Stimulated activated naive CD8-positive, alpha-beta T cell treated with anti-CD3 and anti-CD28 coated beads, Interleukin-15, Interleukin-2, amounts not matched to agents 100 U/mL and 50 U/mL, for 24 hours (primary cell): ENCODE measurements at places on chromosomes 6 and 20.

DNA sequence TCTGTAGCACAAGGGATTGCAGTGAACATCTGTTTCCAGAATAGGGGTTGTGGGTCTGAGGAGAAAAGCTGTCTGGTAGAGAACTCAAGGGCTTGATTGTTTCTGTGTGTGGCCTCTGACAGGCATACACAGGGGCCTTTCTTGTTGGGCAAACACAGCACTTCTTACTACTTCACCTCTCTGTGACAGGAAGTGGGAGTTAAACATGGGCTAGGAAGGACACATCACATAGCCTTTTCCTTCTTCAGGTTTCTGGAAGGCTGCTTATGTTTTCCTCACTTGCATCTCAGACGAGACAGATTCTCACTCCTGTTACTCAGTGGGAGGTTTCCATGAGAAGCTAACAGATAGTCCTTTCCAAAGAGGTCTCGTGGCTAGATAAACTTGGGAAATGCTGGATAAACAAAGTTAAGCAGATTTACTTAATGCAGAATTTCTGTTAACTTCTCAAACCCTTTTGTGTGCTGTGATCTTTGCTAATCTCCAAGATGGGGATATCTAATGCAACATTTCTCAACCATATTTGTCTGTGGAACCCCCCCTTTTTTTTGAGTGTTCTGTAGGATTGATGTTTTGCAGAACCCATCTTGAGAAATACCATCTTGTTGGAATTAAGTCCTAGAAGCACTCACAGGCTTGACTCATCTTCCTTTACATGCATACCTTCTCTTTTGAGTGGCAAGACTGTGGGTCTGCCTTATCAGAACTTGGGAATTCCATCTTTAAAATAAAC is 41.9 kb upstream of the RNF8 start:
- DNase-seq: no peak

- no peak for DNase-seq
These were observed 92.1 kb upstream of the ANKEF1 start for GRCh38 chr20:9942736-9943135.

- no peak for DNase-seq
These were observed 801.2 kb upstream of the FLRT3 start for GRCh38 chr20:15138548-15139126.

DNA sequence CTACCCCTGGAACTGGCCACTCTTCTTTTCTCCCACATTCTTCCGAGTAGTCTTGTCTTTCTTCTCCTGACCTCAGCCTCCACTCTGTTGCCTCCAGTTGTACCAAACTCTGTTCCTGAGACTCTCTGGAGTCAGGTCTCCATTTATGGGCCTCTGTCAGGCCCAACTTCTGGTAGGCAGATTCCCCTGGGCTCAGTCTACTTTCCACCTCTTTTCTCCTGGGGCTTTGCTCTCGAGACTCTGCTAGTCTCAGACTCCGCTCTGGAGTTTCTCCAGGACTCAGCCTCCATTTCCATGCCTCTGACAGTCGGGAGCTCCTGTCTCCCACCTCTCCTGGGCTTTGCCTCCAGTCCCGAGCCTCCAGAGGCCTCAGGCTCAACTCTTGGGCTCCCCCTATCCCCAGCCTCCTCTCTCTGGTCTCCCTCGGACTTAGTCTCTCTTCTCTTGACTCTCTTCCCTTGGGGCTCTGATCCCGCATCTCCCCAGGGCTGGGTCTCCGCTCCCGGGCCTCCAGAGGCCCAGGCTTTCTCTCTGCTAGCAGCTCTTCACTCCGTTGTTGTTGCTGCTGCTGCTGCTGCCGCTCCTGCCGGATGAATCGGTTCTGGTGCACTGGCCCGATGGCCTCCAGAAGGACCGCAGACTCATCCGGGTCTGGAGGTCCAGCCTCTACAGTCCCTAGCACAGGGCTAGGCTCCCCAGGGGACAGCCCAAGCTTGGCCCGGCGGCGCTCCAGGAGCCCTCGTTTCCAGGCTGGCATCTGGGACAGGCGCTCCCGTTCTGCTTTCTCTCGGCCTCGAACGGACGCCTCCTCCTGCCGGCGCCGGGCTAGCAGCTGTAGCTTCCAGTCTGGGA is 1.1 kb downstream of the PPP1R18 start:
- peak; percentile 41 for DNase-seq

- no peak for DNase-seq
These were observed 193.8 kb downstream of the PACRG start for GRCh38 chr6:162921510-162922040.

DNA sequence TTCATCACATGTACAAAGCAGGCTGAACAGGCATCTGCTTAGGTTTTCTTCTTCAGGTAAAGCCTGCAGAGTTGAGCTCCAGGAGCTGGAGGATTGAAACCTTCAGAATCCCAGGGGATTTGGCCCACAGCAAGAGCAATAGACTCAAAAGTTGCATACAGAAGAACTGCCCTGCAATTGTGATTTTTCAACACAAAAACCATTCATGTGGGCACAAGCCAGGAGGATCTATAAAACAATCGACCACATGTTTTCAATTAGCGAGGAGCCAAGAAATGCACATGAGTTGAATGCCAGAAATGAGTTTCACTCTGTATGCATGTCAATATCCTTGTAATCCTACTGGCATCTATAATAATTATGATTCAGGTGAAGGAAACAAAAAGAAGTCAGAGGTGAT is 576.4 kb downstream of the HDGFL1 start:
- no peak for DNase-seq

DNA sequence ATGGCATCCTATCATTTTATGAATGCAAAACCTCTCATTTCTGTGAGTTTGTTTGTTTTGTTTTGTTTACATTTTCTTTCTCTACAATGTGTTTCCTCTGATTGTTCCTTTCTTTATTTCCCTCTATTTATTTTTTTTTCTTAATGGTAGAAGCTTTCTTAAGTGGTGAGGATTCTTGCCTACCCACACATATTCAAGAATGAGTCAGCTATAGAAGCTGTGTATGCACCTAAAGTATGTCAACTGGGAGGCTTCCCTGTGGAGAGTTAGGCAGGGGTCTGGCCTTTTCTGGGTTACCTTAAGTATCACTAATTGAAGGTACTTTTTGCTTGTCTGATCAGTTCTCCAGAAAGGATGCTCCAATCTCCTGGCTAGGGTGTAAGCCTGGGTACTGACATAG is 354.0 kb downstream of the ESR1 start:
- no peak for DNase-seq

DNA sequence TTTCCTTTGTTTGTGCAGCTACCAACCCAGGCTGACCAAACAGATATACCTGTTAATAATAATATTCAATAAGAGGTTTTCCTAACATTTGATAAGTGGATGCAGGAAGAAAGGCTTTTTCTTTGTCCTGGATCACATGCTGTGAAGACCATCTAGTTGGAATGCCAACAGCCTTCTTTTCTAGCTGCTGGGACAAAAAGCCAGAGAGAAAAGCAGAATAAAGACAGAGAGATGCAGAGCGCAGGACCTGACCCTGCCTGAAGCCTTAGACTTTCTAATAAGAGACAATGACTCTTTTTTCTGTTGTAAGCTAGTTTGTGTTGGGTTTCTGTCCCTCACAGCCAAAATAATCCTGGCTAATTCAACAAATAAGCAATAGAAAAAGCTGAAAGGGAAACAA is 308.2 kb downstream of the PHF3 start:
- no peak for DNase-seq

- peak; percentile 26 for DNase-seq
These were observed 386.4 kb upstream of the MMS22L start for GRCh38 chr6:97669191-97670031.

- DNase-seq: no peak
These were observed 30.2 kb upstream of the MAN1A1 start for GRCh38 chr6:119379809-119380208.

- no peak for DNase-seq
These were observed 77.8 kb upstream of the SLC35B3 start for GRCh38 chr6:8513174-8513573.

GRCh38 chr6:28727559-28728211 is 196.1 kb downstream of the TRIM27 start:
- DNase-seq: no peak

- no peak for DNase-seq
These were observed 4.1 kb upstream of the SLC2A10 start for GRCh38 chr20:46705378-46705729.

DNA sequence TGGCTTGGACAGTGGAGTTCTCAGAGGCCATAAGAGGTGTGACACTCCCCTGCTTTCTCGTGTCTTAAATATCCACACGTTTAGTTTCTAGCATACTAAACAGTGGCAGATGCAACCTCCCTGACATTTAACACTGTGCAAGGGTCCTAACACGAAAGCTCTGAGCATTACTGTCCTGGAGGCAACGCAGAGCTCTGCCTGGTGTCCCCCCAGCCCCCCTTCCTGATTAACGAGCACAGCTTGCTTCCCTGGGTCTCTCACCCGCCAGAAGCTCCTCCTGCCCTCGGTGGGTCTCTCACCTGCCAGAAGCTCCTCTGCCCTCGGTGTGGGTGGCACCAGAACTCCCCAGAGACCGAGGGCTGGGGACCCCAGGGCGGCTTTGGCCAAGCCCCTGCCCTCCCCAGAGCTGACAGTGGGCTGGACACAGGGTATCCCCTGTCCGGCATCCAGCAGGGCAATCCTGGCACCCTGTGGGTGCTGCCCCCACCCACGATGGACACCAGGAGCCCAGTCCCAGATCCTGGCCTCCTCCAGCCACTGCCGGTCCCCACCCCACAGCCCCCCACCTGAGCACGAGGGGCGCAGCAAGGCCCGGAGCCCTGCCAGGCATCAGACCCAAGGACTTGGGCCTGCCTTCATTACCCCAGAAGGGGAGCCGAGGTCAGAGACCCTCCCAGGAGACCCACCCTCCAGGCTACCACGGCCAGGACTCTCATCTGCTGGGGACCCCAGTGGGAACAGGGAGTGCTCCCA is 12.4 kb upstream of the KCNQ2 start:
- no peak for DNase-seq

DNA sequence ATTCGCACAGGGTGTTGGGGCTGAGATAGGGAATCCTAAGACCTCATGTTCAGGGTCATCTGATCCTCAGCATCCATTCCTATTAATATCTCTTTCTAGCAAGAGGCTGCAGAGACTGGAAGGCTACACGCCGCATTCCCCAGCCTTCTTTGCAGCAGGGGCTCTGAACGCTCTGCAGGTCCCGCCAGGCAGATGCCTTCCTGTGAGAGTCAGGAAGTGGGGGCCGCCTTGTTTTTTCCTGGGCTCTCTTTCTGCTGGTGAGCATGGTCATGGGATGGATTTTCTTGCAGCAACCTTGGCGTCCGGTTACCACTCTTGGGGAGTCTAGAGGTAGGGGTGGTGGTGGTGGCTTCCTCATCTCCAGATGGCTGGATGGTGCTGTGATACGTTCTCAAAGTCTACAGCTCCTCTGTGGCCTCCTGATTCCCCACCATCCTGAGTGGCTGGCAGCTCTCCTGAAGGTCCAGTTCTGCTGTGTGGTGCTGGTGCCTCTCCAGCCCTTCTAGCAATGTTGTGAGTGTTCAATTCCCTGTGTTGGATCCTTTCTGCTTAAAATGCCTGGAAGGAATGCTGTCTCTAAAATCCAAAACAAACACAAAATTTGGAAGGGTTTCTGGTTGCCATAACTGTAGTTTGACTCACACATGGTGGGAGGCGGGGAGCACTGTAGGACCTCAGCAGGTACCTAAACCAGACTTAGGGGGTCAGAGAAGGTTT is 111.9 kb downstream of the CEBPB start:
- no peak for DNase-seq

DNA sequence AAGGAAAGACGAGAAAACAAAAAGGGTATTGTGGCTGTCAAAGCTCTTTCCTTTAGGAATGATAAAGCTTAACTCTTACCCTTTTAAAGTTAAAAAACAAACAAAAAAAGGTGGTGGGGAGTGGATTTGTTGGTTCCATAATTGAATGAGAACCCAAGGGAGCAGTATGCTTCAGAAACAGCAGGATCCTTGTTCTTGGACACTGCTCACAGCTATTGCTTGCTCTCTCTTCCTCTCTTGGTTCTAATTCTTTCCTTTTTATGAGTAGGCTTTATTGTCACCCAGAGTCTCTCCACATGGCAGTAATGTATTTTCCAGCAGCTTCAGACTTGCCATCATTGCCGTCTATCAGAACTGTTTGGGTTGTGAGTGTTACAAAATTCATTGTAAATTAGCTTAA is 18.7 kb upstream of the ATRN start:
- DNase-seq: no peak

GRCh38 chr6:49676671-49677281 is 36.6 kb downstream of the CRISP2 start:
- DNase-seq: no peak

DNA sequence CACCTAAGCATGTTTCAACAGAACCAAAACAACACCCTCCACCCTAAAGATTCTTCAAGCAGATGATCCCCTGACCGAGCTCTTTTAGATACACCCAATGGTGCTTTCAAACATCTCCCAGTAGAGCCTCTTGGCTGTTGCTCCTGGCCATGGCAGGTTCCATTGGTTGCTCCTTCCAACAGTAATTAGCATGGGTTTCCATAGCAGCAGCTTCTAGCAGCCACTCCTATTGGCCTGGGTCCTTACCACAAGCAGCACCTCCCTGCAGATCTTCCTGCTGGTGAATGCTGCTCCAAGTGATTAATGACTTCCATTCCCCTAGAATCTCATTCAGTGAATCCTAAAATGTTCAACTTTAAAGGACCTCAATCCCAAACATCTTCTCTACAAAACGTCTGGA is 13.9 kb downstream of the CCN2 start:
- no peak for DNase-seq

DNA sequence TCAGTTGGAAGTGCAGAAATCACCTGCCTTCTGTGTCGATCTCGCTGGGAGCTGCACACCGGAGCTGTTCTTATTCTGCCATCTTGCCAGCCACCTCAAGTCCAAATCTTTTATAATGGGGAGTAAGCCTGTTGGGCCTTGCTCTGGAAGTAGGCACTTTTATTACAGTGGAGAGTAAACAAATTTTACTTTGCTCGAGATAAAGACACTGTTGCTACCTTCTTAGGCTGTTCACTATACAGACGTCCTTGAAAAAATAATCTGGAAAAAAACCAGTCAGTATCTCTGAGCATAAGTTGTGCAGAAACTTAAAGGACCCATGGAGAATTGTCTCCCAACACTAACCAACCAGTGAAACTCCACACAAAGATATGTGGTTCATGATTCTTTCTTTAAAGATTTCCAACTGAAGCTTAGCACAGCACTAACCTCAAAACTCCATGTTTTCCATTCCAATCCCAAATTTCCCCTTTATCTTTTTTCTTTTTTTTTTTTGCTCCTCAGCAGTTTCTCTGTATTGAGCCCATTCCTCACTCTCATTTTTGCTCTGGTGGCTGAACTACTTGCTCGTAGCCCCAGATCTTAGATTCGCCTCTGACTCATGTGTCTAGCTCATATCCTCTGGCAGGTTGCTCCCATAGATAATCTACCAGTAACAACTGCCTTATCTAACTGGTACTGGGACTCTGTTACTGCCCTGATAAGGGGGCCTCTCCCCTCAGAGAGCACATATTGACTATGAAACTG is 34.3 kb upstream of the COL9A1 start:
- DNase-seq: no peak
